ENCODE measurements at places on chromosomes 11 and 22. TPM values are rescaled to one million over a fixed set of nuclear protein-coding genes. Genes with fewer than 3 reads are reported as not detected.
A peak's percentile ranks its signal among the peaks of the same experiment; 100 is the strongest.

DNA sequence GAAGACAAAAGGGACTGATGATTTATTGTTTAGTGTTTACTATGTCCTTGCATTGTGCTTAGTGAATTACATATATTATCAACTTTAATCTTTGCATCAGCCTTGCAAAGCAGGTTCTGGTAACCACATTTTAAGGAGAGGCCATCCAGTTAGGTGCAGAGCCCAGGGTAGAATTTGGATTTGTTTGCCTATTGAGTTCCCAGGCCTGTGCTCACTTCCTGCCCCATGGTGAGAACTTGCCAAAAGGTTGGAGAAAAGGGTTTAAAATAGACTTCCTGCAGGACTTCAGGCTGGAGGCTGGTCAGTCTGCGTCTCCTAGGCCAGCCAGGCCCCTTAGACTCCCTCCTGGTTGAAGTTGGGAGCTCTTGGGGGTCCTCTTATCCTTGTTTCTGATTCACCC is 72.1 kb downstream of the ATXN10 start:
- DNase-seq = peak; percentile 12
- no peak overlapping the region for H3K4me3 ChIP-seq
- H3K4me1 ChIP-seq = peaks cover 6% of the 10 kb centered on the region
- H3K27ac ChIP-seq = peak overlapping the region; percentile 16
- H3K36me3 ChIP-seq = peaks cover 10% of the 10 kb centered on the region

DNA sequence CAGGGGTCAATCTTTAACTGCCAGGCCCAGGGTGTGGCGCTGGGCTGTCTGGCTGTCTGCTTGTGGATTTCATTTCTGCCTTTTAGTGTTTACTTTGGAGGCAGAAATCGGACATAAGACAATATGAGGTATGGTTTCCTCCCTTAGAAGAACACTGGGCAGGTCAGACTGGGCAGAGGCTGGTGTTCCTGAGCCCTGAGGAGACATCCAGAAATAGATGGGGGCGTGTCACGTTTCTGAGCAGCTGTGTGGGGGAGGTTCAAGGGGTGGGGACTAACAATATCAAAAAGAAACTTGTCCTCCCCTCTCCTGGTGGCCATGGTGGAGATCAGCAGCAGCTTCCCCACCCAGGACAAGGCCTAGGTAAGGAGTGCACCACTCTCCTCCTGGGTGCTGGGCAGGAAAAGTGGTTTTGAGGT is at the start of gene ART1:
TSS of gene ART1 (plus strand) at position 312 of the 419 bp plus-strand sequence. CDS start 14,086 bp downstream, outside the sequence.
- H3K27ac ChIP-seq = no peak within 1 kb of the TSS
- peak; percentile 23 for DNase-seq
- H3K36me3 ChIP-seq = no peaks in the 10 kb centered on the region
- no peaks in the 10 kb centered on the region for H3K27me3 ChIP-seq

- no peak overlapping the region for H3K27ac ChIP-seq
- DNase-seq = no peak
- H3K36me3 ChIP-seq = no peaks in the 10 kb centered on the region
- H3K4me1 ChIP-seq = no peaks in the 10 kb centered on the region
- H3K4me3 ChIP-seq = no peak overlapping the region
Observed at GRCh38 chr11:84795698-84796097, 831.4 kb downstream of the DLG2 start.

GRCh38 chr11:25727944-25728343 is 604.0 kb upstream of the ANO3 start:
- no peak overlapping the region for H3K27ac ChIP-seq
- no peaks in the 10 kb centered on the region for H3K4me1 ChIP-seq
- DNase-seq = no peak
- H3K36me3 ChIP-seq = no peaks in the 10 kb centered on the region
- H3K4me3 ChIP-seq = no peak overlapping the region

DNA sequence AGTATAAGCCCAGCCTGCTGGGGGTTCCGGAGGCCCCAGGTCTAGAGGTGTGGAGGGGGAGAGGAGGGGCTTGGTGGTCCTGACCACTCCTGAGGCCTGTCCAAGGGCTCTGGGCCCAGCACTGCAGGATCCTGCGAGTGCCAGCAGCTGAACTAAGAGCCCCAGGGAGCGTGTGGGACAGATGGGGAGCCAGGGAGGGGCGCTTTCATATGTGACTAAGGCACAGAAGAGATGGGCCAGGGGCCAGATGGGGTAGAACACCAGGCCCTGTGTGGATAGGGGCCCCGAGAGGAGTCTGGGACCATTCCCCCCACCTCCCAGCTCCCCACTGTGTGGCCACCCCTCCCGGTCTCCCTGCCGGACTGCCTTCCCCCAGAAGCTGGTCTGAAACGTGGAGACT is 18.4 kb downstream of the MAFF start:
- no peak for DNase-seq
- no peaks in the 10 kb centered on the region for H3K27me3 ChIP-seq
- H3K4me1 ChIP-seq = peaks cover 2% of the 10 kb centered on the region
- H3K36me3 ChIP-seq = peaks cover 43% of the 10 kb centered on the region

DNA sequence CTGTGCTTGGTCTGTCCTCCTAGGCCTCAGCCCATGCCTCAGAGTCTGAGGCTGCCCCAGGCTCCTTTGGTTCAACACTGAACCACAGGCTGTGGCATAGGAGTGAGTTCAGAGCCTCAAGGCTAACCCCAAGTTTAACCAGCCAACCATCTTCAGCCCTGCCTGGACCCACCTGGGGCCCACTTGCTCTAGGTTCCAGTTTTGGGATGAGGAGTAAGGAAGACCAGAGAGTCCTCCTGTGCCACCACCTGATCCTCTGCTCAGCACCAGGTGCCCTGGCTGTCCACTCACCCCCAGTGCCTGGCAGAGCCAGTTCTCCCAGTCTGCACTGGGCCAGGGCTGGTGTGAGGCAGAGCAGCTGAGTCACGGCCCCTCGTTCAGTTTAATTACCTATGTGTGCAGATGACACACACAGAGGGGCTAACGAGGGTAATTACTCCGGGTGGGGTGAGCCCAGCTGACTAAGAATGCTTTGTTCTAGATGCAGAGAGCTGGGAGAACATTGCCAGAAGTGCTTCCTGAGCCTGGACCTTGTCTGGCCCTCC is 12.0 kb upstream of the TMPRSS13 start:
- no peak overlapping the region for H3K27ac ChIP-seq
- no peak overlapping the region for H3K4me3 ChIP-seq
- H3K27me3 ChIP-seq = no peaks in the 10 kb centered on the region
- H3K36me3 ChIP-seq = no peaks in the 10 kb centered on the region
- DNase-seq = no peak

- H3K36me3 ChIP-seq = no peaks in the 10 kb centered on the region
- no peak for DNase-seq
- H3K27ac ChIP-seq = no peak overlapping the region
- no peaks in the 10 kb centered on the region for H3K4me1 ChIP-seq
Observed at GRCh38 chr22:23115825-23116494, 25.8 kb downstream of the RSPH14 start.

DNA sequence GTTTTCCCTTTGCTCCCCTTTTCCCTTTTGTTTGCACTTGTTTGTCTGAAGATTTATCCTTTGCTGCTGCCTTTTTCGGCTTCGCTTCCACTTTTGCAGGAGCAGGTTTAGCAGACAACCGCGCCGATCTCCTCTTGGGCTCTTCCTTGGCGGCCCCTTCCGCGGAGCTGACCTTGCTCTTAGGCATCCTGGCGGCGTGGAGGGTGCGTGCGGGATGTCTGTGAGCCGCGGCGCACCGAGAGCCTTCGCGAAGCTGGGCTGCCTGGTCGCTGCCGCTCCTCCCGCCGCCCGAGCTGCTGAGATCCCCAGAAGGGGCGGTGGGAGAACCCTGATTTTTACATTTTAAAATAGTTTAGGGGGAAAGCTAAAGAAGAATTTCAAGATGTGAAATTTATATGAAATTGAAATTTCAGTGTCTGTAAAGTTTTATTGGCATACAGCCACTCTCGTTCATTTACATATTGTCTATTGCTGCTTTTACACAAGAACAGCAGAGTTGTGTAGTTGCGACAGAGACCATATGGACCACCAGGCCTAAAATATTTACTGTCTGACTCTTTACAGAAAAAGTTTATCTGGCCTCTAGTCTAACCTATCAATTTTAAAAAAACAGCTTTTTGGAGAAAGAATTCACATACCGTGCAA is 105.2 kb upstream of the RRM1 start:
- peaks cover 16% of the 10 kb centered on the region for H3K4me1 ChIP-seq
- no peak overlapping the region for H3K27ac ChIP-seq
- H3K36me3 ChIP-seq = no peaks in the 10 kb centered on the region
- DNase-seq = peak; percentile 31
- H3K27me3 ChIP-seq = no peaks in the 10 kb centered on the region

DNA sequence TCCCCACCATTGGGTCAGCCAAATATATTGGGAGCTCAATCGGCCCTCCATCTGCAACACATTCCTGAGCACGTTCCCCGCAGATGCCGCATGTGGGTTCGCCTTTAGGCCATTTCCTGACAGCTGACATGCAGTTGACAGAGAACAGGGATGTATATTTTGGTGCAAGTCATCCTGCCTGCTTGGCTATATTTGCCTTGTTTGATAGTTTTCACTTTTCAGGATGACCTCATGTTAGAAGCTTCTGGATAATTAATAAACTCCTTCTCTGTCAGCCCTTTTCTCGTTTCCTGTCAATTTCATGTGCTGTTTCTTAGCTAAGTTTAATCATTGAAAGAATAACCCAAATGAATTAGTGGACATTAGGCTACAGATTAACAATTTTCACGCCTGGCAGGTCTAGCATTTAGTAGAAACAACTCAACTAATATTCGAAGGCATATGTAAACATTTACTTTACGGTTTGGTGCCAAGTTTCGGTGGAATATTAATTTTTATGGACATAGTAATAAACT is 105.8 kb upstream of the SLC5A12 start:
- no peak overlapping the region for H3K4me3 ChIP-seq
- peak; percentile 75 for DNase-seq
- no peaks in the 10 kb centered on the region for H3K27me3 ChIP-seq

- H3K4me1 ChIP-seq = peaks cover 58% of the 10 kb centered on the region
- H3K4me3 ChIP-seq = no peak overlapping the region
- DNase-seq = no peak
- no peaks in the 10 kb centered on the region for H3K36me3 ChIP-seq
Observed at GRCh38 chr22:42646569-42647525, 2.3 kb downstream of the CYB5R3 start.

Gene DRICH1
- total RNA-seq = 0.82 TPM

Gene CYP2D6
- total RNA-seq = 0.94 TPM

Gene OR5P2
- total RNA-seq = 17.3 TPM

Gene MYEOV
- total RNA-seq = 0.52 TPM

Gene OR4D11
- not detected for total RNA-seq

Gene TIMP3
- total RNA-seq = 251 TPM

Gene ACTN3
- total RNA-seq = not detected

Gene SHANK2
- 55.4 TPM for total RNA-seq

Gene XKR3
- total RNA-seq = not detected

Gene MPST
- total RNA-seq = 72.6 TPM
